NCI-H1930 (cell line): ENCODE measurements at places on chromosomes 2 and 18.

DNA sequence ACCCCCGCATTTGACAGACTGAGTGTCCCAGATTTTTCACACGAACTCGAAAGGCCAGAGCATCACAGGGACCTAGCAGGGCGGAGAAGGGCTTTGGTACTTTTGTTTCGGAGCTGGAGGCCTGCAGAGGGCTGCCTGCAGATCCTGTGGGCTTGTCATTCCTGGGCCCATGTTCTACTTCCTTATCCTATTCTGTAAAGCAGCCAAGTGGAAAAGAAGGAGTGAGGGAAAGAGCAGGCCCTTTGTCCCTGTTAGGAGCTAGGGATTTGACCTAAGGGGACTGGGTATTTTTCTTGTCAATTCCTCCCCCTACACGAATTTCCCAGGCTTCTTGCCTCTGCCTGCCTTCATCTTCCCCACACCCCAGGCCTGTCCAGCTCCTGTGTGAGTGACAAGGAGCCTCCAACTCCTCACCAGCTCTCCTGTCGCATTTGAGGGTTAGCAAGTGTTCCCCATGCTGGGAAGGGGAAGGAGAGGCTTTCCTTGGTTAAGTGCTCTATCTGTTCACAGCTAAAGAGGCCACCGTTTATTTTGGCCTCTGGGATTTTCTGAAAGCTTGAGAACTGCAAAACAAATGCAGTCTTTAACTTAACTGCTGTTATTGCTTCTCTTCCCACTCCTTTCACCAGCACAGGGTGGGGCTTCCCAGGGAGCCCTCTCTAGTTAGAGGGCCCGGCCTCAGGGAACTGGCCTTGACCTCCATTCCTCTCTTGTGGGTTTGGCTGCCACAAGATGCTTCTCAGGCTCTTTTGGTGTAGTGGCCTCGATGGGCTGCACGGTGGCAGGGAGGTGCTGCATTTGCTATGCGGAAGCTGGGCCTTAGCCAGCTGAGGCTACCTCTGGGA is 61.2 kb downstream of the SGPP2 start:
- no peak for DNase-seq

DNA sequence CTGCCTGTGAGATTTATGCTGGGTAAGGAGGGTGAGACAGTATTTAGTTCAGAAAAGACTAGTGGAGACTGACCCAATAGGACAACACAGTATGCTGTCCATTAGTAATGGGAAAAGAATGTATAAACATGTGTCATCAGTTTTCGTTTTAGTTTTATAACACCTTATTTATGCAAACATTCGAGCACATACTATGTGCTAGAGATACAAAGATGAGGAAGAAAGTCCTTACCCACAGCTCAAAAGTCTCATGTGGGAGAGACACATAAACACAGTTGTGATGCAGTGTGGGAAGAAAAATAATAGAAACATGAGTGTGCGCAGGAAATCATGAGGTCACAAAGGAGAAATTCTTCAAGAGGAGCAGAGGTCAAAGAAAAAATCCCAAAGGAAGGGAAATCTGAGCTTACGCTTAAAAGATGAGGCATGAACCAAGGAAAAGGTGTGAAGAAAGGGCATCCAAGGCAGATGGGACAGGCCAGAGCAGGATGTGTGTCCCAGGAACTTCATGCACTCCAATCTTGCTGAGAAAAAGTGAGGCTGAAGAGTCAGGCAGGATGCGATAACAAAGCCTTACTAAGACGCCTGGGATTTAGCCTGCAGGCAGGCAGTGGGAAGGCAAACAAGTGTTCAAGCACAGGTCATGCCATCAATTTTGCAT is 8.1 kb downstream of the METTL21A start:
- no peak for DNase-seq

DNA sequence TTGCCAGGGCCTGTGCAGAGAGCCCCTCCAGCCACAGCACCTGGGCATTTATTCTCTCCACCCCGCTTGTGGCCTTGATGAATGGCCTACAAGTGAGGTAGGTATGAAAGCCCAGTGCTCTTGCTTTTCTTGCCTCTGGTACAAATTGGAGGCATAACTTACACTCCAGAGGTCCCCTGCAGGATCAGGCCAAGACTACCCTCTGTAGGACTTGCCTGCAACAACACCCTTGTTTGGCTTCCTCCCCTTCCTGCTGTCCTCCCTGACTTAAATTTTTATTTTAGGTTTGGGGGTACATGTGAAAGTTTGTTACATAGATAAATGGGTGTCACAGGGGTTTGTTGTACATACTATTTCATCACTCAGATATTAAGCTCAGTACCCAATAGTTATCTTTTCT is 95.7 kb downstream of the CDC42EP3 start:
- DNase-seq = no peak

GRCh38 chr2:19529677-19530076 is 171.3 kb upstream of the OSR1 start:
- DNase-seq = no peak

- DNase-seq = no peak
Observed at GRCh38 chr2:197042739-197043196, 116.3 kb upstream of the PGAP1 start.

- DNase-seq = no peak
Observed at GRCh38 chr18:78773303-78773755, 206.3 kb upstream of the SALL3 start.

DNA sequence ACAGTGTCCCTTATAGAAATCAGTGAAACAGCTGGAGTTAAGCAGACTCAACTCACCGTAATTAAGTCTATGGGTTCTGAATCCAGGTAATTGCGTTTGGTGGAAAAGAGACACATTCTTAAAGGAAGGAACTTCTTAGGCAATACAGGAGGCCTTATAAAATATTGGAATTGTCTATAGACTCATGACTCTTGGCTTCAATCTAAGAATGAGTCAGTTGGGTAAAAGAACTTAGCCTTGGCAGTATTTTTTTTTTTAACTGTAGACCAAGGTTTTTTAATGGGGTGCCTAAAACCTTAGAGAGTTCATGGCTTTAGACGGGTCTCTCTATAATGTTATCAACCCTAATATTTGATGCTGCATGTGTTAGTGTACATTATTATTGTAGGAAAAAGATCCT is 47.6 kb downstream of the CCDC85A start:
- DNase-seq = no peak

GRCh38 chr18:79875531-79875919 is 75.9 kb downstream of the SLC66A2 start:
- DNase-seq = no peak

DNA sequence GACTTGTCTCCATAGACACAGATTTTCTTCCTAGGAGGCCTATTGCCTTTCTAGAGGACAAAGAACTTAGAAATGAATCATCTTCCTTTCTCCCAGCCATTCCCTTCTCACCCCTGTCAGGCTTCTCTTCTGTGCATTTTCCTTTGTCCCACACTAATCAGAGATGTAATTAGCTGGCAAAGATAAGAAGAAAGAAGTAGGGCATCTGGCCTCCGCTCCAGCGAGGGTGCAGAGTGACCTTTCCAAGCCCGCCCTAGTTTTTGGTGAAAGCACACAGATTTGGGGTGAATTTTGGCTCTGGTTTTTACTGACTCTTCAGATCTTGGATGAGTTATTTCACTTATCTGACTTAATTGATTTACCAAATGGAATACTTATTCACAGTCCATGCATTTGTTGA is 626.5 kb downstream of the ZEB2 start:
- no peak for DNase-seq

- DNase-seq = no peak
Observed at GRCh38 chr2:100568989-100569388, 6.2 kb downstream of the PDCL3 start.

GRCh38 chr2:177668617-177669016 is 276.0 kb downstream of the AGPS start:
- no peak for DNase-seq

DNA sequence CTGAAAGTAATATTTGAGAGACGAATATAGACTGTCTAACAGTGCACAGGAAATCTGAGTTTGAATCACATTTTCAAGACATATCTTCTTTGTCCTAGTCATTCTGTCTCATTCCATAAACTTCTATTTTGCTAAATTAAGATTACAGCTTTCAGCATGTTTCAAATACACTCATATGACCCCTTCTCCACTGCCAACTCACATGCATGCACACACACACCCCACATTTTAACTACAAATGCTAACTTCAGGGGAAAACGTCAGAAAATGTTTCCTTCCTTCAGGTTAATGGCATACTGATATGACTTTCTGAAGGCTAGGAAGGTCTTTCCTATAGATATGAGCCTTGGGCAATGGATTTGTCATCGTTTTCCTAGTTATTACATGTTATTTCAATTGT is 373.7 kb downstream of the RBM43 start:
- DNase-seq = no peak

DNA sequence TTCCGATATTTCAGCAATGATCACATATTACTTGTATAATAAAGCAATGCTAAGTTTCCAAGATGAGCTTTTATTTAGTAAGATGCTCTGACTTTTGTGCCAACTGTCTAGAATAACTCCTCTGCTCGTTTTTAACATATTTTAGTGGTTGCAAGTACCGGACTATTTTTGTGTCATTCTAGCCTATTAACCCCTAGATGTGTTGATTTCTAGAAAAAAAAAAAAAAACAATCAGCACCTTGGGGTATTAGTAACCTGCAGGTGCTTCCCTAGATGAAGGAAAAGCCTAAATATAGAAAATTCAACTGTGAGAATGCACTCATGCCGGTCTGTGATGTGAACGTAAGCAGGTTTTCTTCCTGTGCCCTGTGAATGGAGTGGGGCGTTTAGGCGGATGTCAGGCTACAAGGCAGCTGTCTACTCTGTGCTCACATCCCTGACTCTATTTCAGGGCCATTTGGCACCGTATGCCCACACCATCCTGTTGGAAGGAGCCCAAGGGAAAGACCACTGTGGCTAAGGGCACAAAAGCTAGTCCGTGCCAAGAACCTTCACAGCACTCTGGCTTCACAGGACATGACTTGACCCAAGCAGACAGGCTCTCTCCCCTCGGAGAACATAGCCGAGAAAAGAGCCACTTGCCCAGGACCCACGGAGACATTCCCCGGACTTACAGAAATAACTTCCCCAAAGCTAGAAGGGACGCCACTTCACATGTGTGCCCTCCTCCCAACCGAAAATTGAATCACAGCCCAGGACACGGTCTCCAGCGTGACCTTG is 60.9 kb upstream of the AGAP1 start:
- no peak for DNase-seq

DNA sequence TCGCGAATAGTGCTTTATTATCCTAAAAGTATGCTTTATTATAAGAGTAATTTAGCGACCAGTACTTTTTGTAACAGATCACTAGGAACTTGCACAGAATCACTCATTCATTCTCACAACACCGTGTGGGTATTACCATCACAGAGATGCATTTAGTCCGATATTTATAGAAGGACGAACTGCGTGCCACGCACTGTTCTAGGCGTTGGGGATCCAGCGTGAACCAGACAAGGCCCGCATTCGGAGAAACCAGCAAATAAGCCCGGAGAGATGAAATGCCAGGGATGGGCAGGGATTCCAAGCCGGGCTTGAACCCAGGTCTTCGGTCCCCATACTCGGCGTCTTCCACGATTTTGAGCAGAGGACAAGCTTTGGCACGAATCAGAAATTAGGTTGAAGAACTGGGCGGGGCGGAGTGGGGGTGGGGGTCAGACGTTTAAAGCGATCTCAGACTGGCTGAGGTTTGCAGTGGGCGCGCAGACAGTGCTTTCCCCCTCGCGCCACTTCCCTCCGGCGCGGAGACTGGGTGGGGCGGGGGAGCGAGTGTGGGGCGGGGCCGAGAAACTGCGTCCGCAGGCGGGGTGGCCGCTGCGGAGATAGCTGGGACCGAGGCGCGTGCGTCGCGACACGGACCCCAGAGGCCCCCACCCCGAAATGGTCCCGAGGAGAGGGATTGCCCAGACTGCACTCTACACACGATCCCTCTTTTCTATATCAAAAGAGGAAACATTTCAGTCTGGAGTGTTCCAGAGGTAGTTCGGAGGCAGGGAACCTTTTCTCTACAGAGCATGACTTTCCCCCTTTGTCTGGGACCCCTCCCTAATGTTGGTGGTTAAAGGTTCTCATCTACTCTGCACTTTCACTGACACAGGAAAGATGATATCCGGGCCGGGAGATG is 1.1 kb upstream of the CXCR4 start:
- DNase-seq = peak; percentile 67

DNA sequence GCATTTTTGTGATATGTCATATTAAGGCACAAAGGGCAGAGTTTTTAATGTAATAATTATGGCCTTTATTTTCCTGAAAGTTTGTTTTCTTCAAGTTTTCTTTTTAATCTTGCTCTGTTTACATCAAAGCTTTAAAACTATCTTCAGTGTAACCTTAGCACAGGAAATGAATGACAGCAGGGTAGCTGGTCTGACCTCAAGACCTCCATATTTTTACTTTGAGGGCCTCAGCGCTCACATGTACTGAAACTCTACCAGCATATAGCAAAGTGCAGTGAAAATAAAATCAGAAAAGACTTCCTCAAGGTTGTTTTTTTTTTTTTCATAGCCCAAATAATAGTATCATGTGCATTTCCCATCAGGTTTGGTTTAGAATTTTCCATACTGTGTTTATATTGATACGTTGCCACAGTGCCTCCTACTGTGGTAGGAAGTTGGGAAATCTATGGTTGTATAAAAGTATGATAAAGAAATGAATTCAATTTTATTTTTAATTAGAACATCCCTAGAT is 163.4 kb downstream of the UBE2E3 start:
- no peak for DNase-seq

GRCh38 chr18:63031375-63031774 is 288.2 kb downstream of the BCL2 start:
- no peak for DNase-seq

DNA sequence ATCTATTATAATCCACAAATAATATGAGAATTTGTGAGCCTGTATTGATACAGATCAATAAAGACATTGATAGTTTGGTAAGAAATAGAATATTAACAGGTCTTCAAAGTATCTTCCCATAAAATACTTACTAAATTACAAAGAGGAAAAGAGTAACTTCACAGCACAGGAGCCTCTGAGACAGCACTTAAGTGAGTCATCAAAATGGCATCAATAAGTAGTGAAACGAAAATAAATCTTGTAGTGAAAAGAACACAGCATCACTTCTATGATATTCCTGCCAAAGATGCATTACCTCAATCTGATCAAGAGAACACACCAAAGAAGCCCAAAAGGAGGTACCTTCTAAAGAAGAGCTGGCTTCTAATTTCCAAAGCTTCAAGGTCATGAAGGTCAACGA is 116.4 kb downstream of the CBLN2 start:
- no peak for DNase-seq

- DNase-seq = no peak
Observed at GRCh38 chr2:43202289-43202688, 24.1 kb downstream of the ZFP36L2 start.

- peak; percentile 2 for DNase-seq
Observed at GRCh38 chr2:167212014-167212648, 323.9 kb downstream of the XIRP2 start.

DNA sequence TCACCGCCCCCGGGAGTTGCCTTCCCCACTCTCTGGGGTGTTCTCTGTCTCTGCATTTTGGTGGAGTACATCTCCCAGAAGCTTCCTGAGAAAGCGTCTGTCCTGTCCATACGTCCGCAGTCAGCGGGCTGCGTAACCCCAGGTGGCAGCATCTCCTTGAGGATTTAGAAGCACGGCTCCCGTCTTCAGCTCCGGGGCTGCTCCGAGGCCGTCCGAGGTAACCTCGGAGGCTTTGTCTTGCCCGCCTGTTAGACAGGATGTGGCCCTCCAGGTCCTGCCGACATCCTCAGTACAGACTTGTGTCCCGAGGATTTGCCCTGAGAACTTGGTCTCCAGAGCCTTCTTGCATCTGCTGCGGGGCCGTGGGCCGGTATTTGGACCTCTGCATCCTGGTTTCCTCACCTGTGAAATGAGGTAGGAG is 58.4 kb downstream of the CTDP1 start:
- DNase-seq = no peak
